ENCODE measurements at places on chromosomes 3 and 15.

GRCh38 chr15:36301947-36302346 lies 277.5 kb upstream of the CDIN1 start:
- DNase-seq = no peak

- no peak for DNase-seq
These were observed 436.5 kb downstream of the CNTN4 start for GRCh38 chr3:2535206-2535605.

- DNase-seq = no peak
These were observed 515.7 kb downstream of the NTRK3 start for GRCh38 chr15:87740655-87741344.

DNA sequence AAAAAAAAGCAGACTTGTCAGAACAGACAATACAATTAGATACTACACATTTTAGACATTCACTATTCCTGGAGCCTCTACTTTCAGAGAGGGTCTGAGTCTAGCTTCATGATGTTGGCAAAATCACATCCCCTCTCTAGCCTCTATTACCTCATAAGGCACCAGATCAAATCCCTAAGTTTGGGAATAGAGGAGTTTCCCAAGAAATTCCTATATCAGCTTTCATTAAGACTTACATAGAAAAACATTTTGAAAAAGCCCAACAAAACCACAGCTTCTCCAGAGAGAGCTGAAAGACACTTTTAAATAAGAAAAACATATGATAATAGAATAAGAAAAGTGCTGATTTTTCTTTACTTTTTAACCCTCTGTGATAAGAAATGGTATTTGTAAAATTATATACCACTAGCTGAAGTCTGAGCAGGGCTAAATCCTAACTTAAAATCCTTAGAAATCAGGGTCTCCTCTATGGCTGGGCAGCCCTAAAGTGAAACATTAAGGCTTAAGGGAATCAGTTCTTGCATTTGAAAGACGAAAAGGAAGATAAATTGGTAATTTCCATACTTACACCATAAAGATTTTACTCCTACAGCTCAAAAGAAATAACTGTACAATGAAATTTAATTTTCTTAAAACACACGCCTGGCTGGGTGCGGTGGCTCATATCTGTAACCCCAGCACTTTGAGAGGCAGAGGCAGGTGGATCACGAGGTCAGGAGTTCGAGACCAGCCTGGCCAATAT lies 4.3 kb downstream of the TBC1D2B start:
- no peak for DNase-seq

- no peak for DNase-seq
These were observed 16.6 kb downstream of the ST3GAL6 start for GRCh38 chr3:98779541-98780335.

GRCh38 chr15:36803773-36804172 lies 224.3 kb downstream of the CDIN1 start:
- no peak for DNase-seq

- DNase-seq = no peak
These were observed 8.6 kb downstream of the SNRK start for GRCh38 chr3:43294975-43295374.

- DNase-seq = no peak
These were observed 944.4 kb downstream of the VGLL3 start for GRCh38 chr3:86046436-86047136.

- no peak for DNase-seq
These were observed 119.0 kb upstream of the TBC1D5 start for GRCh38 chr3:17861476-17861875.

GRCh38 chr15:45183511-45183910 lies 4.3 kb downstream of the SHF start:
- DNase-seq = no peak

- peak; percentile 54 for DNase-seq
These were observed 50.0 kb upstream of the TBC1D23 start for GRCh38 chr3:100210772-100211135.

DNA sequence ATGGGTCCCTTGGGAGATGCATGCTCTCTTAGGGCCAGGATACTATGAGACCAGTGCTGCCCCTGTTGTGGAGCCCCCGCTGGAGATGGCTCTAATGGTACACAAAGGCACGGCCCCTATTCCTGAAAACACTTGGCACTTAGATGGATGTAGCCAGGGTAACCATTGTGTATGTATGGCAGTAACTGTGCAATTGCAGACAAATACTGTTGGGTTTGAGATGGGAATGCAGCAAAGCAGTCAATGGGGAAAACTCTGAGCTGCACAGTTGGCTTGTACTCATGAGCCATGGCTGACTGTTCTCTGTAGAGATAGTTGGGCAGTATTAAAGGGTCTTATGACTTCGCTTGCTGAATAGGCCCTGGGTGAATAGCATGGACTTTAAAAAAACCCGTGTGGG lies 67.9 kb upstream of the NPAP1 start:
- DNase-seq = no peak

DNA sequence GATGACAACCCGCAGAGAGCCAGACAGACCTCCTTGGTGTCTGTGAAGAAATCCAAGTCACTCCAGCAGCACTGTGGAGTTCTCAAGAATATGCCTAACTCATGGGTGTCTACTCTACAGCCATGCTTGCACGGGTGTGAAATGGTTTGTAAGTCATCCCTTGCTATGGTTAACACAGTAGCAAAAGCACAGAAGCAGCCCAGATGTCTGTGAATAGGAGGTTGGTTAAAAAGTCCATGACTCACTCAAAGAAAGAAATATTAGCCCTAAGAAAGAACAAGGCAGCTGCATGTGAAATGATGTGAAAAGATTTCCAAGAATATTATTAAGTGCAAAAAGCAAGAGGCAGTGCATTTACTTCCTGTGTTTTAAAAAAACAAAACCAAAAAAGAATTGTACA lies 12.1 kb upstream of the LIMD1 start:
- DNase-seq = no peak

- DNase-seq = no peak
These were observed 13.4 kb downstream of the DZIP3 start for GRCh38 chr3:108602935-108603294.

- no peak for DNase-seq
These were observed 27.3 kb downstream of the ACSBG1 start for GRCh38 chr15:78207110-78207458.

- no peak for DNase-seq
These were observed 58.5 kb downstream of the ADAMTS7 start for GRCh38 chr15:78752492-78753358.

DNA sequence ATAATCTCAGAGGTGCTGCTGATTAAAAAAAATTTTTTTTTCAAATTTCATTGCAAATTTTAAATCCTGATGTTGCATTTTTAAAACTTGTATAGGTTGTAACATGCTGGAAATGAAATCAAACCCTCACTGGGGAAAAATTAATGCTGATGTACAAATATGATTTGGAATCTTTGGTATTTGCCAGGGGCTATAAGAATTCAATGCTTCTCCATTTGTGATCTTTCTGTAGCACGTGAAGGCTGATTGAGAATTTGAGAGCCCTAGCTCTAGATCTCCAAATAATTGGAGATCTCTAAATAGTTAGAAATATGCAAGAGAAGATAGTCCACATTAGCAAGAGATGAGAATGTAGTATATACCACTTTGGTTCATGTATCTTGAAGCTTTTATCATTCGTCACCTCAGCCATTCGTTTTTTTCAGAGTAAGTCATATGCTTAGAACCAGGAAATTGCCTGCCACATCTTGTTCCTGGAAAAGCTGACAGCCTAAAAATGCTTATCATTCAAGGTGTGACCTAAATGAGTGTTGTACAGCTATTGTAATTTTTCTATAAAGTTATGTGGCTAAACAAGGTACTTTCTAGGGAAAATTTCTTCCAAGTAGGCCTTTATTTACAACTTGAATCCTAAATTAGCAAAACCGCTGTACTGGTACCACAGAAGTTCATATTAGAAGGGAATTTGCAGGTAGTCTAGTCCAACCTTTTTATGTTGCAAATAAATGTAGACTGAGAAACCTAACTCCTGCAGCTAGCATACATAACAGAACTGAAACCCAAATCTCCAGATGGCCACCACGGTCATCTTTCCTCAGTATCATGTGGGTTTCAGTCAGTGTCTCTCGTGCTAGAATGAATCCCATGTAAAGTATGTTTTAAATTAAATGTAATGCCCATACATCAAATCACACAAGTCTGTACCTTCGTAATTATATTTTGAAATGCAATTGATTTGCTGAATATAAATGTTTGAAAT lies 48.5 kb downstream of the FNDC3B start:
- DNase-seq = no peak

DNA sequence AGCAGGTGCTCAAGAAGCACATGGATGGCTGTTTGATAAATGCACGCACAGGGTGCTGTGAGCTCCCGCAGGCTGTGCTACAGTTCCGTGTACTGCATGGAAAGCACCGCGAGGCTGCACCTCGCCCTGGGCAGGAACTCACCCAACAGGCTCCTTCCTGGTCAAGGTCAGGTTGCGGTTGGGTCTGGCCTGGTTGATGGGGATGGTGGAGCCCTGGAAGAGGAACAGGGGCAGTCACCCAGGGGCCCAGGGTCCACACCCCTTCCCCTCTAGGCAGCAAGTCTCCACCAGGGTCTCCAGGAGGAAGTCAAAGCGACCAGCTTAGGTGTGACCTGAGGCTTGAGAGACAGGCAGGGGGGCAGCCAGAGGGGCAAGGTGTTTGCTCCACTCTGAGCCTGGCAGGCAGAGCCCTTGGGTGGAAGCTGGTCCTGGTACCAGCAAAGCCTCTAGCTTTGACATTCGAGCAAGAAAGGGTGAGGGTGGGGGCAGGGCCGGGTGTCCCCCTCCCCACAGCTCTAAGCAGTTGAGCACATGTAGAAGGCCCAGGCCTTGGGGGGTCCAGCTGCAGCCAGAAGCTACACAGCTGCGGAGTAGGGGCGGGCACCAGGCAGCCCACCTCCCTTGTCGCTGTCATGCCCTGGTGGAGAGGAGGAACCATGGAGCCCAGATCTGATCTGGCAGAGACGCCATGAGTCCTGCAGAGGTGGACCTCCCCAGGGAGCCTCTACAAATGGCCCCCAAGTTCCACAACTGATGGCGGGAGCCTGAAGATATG lies 46.3 kb upstream of the SLC41A3 start:
- DNase-seq = no peak

DNA sequence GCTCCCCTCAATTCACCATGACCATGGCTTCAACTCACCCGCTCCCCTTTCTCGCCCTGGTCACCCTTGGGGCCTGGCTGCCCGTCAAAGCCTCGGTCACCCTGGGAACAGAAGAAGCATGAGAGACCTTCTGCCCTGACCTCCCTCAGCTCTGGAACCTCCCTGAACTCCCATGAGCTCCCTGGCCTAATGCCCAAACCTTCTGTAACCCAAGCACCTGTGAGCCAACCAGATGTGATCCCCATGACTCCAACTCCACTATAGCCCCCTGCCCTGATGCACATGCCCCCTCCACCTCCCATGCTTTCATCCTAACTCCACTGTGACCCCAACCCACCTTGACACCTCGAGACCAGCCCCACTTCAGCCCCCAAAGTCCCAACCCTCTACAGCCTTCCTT lies 3.5 kb upstream of the UCN2 start:
- no peak for DNase-seq

DNA sequence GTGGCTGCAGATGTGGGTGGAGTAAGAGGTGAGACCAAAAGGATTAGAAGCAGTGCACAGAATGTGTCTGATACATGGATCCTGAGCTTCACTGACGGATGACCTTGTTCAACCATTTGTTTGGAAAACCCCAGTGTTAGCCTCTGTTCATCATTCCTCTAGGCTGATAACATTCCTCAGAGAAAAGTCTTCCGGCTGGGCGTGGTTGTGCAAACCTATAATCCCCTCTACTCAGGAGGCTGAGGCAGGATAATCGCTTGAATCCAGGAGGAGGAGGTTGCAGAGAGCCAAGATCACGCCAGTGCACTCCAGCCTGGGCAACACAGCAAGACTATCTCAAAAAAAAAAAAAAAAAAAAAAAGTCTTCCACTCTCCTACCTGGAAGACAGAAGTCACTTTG lies 23.1 kb upstream of the CHD2 start:
- DNase-seq = no peak

GRCh38 chr15:52236013-52236412 lies 44.8 kb upstream of the GNB5 start:
- no peak for DNase-seq

GRCh38 chr3:188349933-188350332 lies 196.0 kb downstream of the LPP start:
- DNase-seq = no peak

DNA sequence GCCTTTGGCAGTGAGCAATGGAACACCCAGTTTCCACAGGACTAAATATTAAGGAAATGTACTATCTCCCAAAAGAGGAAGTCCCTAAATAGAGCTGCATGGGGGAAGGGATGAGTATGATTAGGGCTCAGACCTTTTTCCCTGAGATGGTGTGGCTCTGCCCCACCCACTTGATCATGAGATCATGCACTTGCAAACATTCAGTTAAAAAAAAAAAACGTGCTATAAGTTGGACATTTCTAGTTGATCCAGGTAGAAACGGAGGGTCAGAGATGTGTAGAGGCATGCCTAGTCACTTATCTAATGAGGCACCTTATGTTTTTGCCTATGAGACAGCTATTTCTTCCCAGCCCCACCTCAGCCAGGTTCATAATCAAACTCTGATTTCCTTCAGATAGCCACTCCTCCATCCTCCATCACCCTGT lies 24.5 kb upstream of the SSR3 start:
- DNase-seq = no peak

DNA sequence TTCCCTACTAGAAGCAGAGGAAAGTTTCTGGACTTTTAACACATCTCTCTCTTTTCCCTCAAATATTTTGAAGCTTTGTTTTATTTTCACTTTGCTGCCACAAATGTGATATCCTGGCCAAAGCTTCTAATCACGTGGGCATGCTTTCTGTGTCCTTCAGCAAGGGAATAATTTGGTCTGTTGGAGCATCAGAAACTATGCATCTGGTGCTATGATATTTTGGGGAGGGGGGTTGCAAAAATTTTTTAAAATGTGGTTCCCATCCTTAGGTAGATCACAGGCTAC lies 254.2 kb downstream of the GAP43 start:
- DNase-seq = no peak

- DNase-seq = no peak
These were observed 323.9 kb upstream of the GBE1 start for GRCh38 chr3:82085356-82085755.

GRCh38 chr3:72697717-72698116 lies 150.5 kb downstream of the SHQ1 start:
- no peak for DNase-seq

DNA sequence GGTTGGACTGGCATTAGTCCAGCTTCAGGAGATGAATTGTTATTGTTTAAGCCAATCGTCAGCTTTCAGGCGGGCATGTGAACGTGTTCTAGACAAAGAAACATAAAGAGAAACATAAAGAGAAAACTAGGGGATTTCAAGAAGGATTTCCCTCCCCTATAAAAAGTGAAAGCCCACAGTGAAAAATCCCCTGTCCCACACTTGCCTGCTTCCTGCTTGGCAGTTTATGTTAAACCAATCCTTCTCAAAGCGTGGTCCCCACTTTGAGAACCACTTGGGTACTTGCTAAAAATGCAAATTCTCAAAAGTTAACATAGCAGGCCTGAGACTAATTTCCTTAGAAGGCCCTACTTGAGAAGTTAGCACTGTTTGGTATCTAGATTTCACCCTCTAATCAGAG lies 293.0 kb upstream of the SOX14 start:
- no peak for DNase-seq

Data from NCI-H2029 treated with DMSO at 0.1 percent for 48 hours (cell line).